ENCODE measurements at places on chromosomes 11 and 22.

- peak; percentile 39 for DNase-seq
Measured at GRCh38 chr22:30695351-30695851, 727 bp downstream of the OSBP2 start.

DNA sequence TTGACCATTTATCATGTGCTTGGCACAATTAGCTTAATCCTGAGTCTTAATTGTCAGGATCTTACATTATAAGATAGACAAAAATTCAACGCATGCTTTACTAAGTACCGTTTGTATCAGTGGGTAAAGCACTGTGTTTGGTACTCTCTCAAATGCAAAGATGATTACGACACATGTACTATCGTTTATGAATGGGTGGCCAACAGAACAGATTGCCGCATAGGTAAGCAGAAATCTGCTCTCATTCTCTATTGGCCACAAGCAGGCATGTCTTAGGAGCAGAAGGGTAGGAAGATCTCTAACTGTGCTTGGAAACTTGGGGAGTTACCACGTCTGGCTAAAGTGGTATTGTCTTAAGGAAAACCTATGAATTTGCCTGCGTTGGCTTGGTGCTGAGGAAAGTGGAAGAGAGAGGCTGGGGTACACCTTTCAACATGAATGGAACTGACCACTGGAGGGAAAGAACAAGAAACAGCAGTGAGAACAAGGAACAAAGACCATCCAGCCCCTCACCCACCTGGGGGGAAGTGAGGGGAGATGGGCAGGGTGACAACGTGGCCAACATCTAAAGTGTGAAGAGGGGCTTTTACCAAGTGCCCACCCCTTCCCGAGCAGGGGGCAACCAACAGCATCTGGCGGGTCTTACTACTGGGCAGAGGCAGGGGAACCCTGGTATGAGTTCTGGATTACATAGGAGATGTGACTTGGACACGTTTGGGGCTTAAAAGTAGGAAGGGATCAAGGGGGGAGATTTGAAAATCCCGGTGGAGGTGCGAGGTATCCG lies 1.0 kb upstream of the TUBA8 start:
- no peak for DNase-seq

GRCh38 chr11:44162004-44162403 lies 66.5 kb downstream of the EXT2 start:
- DNase-seq: no peak

DNA sequence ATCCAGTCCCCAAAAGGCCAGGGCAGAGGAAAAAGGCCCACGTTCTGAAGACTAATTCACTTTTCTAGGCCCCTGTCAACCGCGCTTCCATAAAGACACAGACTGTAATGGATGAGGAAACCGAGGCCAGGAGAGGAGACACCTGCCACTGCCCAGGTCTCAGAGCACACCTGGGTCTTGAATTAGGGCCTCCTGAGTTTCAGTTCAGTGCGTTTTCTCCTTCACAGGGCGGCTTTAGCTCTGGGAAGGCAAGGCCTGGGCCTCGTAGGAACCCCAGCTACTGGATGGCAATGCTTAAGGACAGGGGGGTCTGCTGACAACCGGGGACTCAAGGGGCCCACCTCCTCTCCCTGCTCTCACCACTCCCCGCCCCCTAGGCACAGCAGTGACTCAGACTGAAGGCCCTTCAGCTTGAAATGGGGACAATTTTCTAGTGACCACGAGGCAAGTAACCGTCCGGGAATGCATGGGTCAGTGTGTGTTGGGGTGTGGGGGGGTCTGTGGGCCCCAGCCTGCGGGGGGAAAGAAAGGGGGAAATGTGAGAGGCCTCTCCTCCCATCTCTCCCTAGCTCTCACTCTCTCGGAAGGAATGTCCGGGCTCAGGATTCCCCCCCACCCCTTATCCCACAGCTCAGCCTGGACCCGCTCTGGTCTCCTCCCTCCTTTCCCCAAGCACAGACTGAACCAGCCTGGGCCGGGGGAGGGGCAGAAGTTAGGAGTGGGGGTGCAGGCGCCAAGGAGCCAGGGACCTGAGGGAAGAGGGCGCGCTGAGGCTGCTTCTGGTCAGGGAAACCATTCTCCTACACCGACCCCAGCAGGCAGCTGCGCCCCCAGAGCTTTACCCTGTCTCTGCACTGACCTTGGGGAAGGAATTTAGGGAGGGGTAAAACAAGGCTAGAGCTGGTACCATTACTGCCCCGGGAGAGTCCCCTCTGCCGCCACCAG lies 17.2 kb downstream of the CREB3L1 start:
- DNase-seq: peak; percentile 55

DNA sequence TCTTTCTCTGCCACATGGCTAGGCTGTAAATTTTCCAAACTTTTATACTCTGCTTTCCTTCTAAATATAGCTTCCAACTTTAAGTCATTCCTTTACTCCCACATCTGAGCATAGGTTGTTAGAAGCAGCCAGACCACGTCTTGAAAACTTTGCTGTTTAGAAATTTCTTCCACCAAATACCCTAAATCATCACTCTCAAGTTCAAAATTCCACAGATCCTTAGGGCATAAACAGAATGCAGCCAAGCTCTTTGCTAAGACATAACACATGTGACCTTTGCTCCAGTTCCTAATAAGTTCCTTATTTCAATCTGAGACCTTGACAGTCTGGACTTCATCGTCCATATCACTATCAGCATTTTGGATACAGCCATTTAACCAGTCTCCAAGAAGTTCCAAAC lies 749.9 kb downstream of the METTL15 start:
- DNase-seq: no peak

- DNase-seq: no peak
Measured at GRCh38 chr11:13026722-13027121, 17.6 kb downstream of the RASSF10 start.

Measured in testis (tissue), 5 donors.